ENCODE measurements at places on chromosomes 3 and 15.

DNA sequence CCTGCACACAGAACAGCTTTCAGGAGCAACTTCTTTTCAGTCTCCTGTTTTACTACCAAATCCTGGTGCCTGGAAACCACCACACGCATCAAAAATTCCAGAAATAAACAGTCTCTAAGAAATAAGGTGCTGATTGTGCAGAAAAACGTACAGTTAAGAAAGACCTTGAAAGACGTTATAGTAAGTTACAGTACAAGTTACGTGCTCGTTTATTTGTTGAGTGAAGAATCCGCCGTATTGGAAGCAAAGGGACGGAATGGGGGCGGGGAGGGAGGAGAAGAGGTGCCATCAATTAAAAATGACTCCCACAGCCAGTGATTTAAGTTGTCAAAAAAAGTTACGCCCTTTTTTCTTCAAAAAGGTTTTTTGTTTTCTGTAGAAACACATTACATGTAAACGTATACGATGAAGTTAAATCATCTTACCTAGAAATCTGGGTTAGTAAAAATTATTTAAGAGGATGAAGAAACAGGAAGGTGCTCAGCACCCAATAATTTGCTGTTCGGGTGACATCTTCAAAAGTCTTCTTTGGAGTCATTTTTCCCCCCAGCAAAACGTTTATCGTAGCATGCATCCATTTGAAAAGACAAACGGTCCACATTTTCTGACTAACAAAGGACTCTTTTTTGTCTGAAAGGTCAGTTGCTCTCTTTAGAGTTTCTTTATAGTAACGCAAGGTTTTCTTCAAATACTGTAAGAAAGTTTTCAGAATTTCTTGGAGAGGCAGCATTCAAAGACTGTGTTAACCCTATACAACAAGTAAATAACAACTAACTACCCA, 782 bp upstream of the UACA start:
- DNase-seq = no peak

- DNase-seq = no peak
Observed at GRCh38 chr3:142975316-142975995, 12.0 kb upstream of the PAQR9 start.

DNA sequence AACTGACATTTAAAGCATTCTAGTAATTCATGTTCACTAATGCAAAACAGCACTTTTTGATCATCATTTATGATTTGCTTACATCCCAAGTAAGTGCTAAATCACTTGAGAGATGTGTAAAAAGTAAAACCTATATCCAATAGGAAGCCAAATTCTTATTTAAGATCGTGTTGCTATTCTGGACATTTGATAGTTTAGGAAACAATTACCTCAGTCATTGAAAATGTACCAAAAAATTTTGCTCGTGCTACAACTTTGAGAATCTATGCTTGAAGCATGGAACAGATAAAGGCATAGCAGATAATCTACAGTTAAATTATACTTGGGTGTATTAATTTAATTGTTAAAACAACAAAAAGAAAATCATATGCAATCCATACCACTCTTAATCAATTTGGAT, 571.6 kb upstream of the NR2F2 start:
- no peak for DNase-seq

DNA sequence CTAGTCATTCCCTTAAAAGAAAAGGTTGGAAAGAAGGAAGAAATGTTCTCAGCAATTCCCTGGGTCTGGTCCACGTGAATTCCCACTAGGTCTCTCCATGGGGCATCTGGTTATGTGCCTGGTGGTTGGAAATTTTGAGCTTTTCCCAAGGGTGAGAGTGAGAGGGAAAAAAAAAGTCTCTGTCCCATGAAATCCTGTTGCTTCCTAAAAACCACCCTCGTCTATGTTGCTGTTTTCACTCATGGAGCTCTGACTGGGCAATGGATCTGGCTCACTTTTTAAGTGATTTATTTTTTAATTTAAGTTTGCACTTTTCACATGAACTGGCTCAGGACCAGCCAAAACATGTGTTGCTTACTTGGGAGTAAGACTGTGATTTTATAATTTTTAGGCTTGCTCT, 190.1 kb downstream of the CHST2 start:
- no peak for DNase-seq

- DNase-seq = no peak
Observed at GRCh38 chr3:98449606-98450193, 13.3 kb upstream of the OR5K1 start.

DNA sequence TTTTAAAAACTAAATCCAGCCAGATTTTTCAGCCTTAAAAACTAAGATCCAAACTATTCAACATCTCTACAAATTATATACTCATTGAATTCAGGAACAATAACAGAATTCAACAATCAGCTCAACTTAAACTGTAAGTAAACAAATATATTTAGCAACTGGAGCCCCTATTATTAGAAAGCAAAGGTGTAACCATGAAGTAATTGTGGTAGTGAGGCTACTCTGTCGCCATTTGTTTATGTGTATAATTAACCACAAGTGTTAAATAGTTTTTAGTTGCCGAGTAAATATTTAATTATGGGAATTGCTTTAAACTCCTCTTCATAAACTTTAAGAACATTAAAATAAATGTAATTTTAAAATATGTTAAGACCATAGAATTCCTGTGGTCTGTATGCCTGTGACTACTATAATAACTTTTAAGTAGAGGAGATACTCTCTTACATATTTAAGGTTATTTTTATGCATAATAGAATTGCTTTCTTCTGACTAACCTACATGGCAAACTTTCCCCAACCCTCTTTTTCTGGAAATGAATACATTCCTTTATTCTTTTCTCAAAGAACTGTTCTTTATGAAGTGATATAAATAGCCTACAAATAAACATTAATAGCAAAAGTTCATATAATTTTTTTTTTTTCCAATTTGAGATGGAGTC, 51.2 kb downstream of the MFN1 start:
- peak; percentile 71 for DNase-seq

DNA sequence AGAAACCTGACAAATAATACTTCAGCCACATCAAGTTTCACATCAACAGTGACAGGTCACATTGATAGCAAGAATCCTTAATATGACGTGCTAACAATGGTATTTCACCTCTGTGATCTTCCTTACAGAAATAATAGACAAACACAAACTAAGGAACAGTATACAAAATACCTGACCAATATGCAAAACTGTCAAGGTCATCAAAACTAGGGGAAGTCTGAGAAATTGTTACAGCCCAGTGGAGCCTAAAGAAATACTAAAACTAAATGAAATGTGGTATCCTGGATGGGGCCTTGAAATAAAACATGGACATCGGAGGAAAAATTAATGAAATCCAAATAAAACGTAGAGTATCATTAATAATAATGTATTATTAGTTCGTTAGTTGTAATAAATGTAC, 422.0 kb upstream of the ZNF385D start:
- DNase-seq = no peak

GRCh38 chr15:62165104-62165792, at the start of gene C2CD4B:
Gene C2CD4B, minus strand, starts transcription at chr15:62165285. Its CDS starts 301 bp downstream, at chr15:62164984.
- DNase-seq = no peak

DNA sequence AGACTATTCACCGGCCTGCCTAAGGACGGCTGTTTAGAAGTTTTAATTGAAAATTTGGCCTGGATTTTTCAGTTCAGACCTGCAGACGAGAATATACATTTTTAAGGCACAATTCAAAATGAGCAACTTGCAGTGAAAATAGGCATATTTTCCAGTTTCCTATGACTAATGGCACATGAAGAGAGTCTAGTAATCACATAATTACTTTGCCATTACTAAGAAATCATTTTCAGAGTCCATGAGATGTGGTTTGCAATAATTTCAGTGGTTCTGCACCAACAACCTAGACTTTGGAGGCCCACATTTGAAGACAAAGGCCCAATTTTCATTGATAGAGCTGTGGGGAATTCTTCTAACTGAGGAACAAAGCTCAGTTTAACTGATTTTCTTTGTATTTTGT, 205.3 kb downstream of the SOX2 start:
- DNase-seq = peak; percentile 39

- no peak for DNase-seq
Observed at GRCh38 chr3:85572426-85572825, 613.6 kb downstream of the CADM2 start.

DNA sequence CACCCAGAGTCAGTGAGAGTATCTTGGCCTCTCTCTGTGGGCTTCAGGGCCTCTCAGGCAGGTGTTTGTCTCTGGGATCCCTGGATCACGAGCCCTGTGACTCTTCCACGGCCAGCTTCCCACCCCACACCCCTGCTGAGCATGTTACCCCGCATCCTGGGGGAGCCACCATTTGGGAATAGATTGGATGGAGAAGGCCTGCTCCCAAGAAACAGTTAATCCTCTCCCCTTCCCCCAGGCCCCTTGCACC, 15.5 kb upstream of the SRP14 start:
- DNase-seq = no peak

- peak; percentile 84 for DNase-seq
Observed at GRCh38 chr3:104873331-104873730, 493.4 kb upstream of the ALCAM start.

- DNase-seq = no peak
Observed at GRCh38 chr3:68973639-68974038, 39.8 kb downstream of the EOGT start.

DNA sequence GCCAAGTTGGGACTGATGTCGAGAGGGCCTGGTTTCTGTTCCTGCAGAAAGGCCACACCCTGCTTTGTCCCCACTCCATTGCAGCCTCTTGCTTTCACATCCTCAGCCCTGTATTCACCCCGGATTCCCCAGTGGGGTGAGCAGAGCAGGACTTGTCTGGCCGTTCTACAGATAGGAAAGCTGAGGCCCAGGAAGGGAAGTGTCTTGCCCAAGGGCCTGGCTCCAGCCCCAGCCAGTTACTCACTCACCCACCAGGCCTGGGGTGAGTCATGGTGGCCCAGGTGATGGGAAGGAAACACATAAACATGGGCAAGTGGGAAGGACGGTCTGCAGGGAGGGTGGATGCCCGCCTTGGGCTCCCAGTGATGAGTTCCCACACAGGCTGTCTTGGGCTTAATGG, 6.1 kb upstream of the DUSP7 start:
- peak; percentile 77 for DNase-seq

GRCh38 chr3:53531749-53532148, 37.3 kb downstream of the CACNA1D start:
- DNase-seq = no peak

DNA sequence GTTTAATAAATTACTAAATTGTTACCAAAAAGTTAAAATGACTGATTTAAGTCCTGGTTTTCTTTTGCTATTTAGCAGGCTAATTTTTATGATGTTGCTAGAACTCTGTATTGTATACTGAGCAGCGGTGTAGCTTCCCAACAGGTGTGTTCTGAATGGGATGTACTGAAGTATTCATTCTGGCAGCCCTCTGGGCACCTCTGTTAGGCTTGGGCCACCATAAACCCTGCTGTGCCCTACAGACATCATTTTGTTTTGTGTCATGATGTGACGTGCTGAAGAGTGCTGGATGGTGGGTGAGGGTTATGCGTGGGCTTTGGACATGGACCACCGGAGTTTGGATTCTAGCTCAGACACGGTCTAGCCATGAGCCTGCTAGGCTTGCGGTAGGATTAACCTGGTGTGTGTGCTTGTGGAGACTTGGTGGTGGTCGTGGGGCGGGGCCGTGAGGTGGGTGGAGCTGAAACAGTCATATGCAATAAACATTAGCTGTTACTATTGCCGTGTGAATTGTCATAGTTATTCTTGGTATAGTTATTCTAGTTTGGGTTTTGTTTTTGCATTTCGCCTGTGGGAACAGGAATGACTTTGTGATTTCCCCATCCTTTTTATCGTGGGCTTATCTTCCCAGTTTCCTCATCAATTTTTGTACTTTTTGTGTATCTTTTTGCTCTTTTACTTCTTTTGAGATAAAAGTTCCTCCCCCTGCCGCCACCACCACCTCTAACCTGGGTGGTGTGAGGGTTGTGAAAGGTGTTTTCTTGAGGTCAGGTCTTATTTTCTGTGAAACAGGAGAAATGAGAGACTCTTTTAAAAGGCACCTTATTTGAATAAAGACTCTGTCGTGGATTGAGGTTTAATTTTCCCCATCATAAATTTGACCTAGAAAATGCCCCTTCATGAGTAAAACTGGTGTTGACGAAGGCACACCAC, 93.7 kb downstream of the MCTP2 start:
- no peak for DNase-seq

GRCh38 chr3:33037471-33037870, 59.5 kb downstream of the GLB1 start:
- no peak for DNase-seq

DNA sequence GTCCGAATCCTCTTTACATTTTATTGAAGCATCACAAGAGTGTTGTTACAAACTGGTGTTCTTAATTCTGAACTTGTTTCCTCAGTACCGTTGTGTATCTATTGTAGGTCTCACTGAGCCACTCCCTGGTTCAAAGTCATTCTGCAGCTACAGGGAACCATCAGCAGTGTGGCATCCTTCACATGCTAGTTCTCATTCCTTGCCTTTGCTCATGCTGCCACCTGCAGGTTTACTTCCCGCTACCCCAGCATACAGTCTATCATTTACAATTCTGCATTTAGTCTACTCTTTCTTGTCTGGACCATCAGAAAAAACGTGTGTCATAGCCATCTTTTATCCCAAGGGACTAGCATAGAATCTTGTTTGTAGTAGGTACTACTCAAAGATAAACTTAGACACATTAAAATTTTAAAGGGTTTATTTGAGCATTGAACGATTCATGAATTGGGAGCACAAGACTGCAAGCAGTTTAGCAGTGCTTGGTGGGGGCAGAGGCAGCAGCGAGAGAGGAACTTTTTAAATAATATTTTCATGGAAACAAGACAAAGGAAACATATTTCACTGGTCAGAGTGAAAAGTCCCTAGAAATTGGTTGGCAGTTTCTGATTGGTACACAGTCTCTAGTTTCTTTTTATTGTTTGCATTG, 402.1 kb downstream of the CADM2 start:
- peak; percentile 40 for DNase-seq

DNA sequence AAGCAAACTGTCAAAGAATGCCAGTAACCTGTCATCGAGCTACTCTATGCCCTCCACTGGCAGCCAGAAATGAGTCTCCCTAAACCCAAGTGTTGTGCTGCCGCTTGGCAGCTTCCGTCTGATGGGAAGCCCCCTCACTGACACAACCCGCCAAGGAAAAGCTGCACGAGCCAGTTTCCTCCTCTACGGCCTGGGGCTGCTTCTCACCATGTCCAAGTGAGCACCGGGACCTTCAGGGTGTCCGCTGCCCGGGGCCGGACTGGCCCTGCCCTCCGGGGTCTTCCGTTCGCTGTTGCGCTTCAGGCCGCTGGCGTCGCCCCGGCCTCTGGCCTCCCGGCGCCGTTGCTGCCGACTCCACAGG, 490 bp downstream of the TOMM70 start:
- DNase-seq = no peak

DNA sequence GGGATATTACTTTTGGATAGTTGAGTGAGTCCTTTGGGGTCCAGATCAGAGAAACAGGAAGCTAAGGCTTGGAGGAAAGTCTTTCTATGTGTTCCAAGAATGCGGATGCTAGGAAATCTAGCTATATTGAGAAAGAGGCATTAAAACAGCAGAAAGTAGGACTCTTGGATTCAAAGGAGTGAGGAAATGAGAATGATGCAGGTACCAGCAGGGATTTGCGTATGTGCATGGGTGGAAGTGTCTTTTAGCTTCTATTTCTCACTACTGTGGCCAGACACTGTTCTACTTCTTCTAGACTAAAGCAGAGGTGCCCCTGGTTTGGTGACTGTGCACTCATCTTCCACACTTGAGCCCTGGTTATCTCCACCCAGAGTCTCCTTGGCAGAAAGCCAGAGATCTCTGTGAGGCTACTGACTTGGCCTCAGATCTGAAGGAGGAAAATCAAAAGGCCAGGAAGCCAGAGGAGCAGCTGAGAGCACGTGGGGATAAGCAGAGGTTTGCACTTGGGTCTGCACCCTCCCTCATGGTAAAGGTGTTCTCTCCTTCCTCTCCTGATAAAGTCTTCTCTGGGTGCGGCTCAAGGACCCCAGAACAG, 44.3 kb downstream of the ATP2B2 start:
- no peak for DNase-seq
